Natural killer cell (primary cell): ENCODE measurements at places on chromosomes 13 and 19. TPM values are rescaled to one million over a fixed set of nuclear protein-coding genes. Genes with fewer than 3 reads are reported as not detected.

DNA sequence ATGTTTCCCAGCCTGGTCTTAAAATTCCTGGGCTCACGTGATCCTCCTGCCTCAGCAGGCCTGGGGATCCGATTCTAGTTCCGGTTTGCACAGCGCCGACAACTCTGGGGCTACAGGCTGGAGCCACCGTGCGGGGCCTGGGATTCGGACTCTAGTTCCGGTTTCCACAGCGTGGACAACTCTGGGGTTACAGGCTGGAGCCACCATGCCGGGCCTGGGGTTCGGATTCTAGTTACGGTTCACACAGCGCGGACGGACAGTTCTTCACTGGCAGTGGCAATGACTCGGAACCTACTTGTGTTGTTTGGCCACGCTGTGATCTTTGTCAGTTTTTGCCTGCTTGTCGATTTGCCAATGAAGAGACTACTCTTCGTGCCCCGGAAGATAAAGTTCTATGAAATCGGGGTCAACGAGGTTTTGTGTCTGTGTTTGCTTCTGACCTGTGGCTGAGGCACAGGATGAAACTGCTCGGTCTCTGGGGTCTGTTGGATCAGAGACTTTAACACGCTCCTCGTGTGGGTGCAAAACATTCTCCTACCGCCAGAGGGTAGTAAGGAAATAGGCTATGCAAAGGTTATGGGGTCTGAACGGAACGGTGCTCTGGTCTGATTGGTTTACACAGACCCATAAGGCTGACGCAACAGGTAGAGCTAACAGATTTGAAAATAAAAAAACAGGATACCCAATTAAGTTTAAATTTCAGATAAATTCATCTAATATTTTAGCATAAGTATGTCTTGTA is 12.1 kb upstream of the ZSCAN1 start:
- peak; percentile 68 for DNase-seq
- no peaks in the 10 kb centered on the region for H3K27me3 ChIP-seq
- H3K27ac ChIP-seq: no peak overlapping the region
- no peaks in the 10 kb centered on the region for H3K4me1 ChIP-seq

GRCh38 chr19:12766051-12766521 is 9.3 kb downstream of the HOOK2 start:
- no peak overlapping the region for H3K27ac ChIP-seq
- DNase-seq: peak; percentile 80
- H3K27me3 ChIP-seq: no peaks in the 10 kb centered on the region
- no peak overlapping the region for H3K4me3 ChIP-seq

GRCh38 chr13:40313269-40314200 is 352.9 kb downstream of the FOXO1 start:
- no peaks in the 10 kb centered on the region for H3K4me1 ChIP-seq
- H3K4me3 ChIP-seq: no peak overlapping the region
- no peak for DNase-seq
- no peak overlapping the region for H3K27ac ChIP-seq
- no peaks in the 10 kb centered on the region for H3K27me3 ChIP-seq

- H3K27me3 ChIP-seq: peaks cover 2% of the 10 kb centered on the region
- DNase-seq: no peak
- no peak overlapping the region for H3K4me3 ChIP-seq
- no peaks in the 10 kb centered on the region for H3K4me1 ChIP-seq
- H3K36me3 ChIP-seq: no peaks in the 10 kb centered on the region
- no peak overlapping the region for H3K27ac ChIP-seq
Measured at GRCh38 chr13:51096131-51096530, 14.9 kb downstream of the C13orf42 start.

DNA sequence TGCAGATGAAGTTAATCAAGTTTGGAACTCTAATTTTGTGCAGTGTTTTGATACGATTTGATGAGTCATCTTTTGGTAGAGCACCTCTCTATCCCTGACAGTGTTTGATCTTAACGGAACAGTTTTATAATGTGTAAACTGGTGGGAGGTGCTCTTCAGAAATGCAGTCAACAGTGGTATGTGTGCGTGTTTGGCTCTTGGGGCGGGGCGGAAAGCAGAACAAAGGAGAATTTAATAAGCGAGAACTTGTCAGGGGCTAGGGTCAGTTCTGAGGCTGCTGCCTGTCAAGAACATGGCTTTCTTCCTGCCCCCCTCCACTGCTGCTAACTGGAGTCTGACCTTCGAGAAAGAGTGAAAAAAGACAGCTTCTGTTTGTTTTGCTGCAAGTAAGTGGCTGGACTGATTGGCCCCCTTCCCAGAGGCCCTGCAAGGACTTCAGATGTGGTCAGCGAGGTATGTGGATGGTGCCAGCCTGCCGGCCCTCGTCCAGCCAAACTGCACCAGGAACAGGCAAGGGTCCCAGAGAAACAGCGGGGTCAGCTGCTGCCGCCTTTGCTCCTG is 40.8 kb downstream of the BBC3 start:
- H3K4me3 ChIP-seq: no peak overlapping the region
- no peak overlapping the region for H3K27ac ChIP-seq
- no peaks in the 10 kb centered on the region for H3K27me3 ChIP-seq
- peaks cover 3% of the 10 kb centered on the region for H3K36me3 ChIP-seq
- H3K4me1 ChIP-seq: peaks cover 19% of the 10 kb centered on the region

DNA sequence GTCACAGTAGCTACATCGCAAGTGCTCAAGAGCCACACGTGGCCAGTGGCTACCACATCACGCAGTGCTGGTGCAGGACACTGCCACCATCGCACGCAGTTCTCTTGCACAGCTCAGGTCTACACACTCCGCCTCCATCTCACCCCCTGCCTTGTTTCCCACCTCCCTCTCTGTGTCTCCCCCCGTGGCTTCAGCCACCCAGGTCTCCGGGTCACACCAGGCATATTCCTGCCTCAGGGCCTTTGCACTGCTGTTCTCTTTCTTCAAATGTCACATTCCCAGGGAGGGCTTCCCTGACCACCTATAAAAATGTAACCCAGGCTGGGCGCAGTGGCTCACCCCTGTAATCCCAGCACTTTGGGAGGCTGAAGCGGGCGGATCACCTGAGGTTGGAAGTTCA is 10.6 kb downstream of the CCDC8 start:
- H3K27ac ChIP-seq: no peak overlapping the region
- H3K4me1 ChIP-seq: peaks cover 27% of the 10 kb centered on the region
- H3K4me3 ChIP-seq: no peak overlapping the region
- DNase-seq: no peak
- H3K36me3 ChIP-seq: no peaks in the 10 kb centered on the region

DNA sequence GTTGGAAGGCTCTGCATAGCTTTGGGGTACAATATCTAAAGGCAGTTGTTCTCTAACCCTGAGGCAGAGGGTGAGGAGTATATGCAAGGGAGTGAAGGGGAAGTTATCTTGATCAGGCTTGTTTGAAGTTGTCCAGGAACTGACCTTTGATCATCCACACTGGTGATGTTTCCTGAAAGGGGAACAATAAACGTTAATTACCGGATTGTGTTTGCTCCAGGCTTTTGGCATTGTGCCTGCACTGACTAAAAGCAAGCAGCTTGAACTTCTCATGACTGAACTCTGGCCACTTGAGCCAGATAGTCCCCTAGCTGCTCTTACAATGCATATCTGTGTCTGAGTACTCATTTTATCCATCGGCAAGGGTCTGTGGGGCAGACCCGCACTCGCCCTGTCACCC is 27.0 kb upstream of the ZNF726 start:
- no peak for DNase-seq
- no peaks in the 10 kb centered on the region for H3K4me1 ChIP-seq
- H3K4me3 ChIP-seq: no peak overlapping the region
- H3K36me3 ChIP-seq: no peaks in the 10 kb centered on the region
- H3K27me3 ChIP-seq: no peaks in the 10 kb centered on the region
- no peak overlapping the region for H3K27ac ChIP-seq

DNA sequence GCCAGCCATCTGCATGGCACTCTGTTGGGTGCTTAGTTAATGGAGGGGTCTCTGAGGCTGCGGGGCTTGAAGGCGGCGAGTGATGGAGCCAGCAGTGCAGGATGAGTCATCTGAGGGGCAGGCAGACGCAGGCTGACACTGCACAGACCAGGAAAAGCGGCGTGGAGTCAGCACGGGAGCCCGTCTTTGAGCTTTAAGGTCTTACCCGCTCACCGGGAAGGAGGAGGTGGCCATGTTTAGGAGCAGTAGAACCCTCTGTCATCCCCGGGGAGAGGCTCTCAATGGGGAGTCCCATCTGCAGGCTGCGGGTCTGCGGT is 13.1 kb downstream of the NAXD start:
- H3K4me1 ChIP-seq: peaks cover 12% of the 10 kb centered on the region
- no peak overlapping the region for H3K4me3 ChIP-seq
- no peak overlapping the region for H3K27ac ChIP-seq
- no peaks in the 10 kb centered on the region for H3K27me3 ChIP-seq
- no peak for DNase-seq

DNA sequence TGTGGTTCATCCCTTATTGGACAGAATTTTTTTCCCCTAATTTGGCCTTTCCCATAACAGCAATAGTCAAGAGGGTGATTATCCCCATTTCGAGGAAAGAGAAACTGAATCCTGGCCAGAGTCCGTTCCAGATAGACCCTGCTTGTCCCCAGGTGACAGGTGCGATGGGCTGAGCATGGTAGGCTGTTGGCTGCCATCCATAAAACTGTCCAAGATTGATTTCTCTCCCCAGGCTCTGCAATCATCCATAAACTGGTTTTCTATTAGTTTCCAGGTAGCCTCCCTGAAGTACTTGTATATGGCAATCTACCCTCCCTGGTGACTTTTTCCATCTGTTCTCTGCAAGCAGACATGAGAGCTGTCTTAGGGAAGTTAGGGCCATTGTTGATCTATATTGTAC is 25.4 kb downstream of the SERP2 start:
- H3K4me1 ChIP-seq: no peaks in the 10 kb centered on the region
- H3K36me3 ChIP-seq: no peaks in the 10 kb centered on the region
- DNase-seq: no peak
- no peak overlapping the region for H3K4me3 ChIP-seq

DNA sequence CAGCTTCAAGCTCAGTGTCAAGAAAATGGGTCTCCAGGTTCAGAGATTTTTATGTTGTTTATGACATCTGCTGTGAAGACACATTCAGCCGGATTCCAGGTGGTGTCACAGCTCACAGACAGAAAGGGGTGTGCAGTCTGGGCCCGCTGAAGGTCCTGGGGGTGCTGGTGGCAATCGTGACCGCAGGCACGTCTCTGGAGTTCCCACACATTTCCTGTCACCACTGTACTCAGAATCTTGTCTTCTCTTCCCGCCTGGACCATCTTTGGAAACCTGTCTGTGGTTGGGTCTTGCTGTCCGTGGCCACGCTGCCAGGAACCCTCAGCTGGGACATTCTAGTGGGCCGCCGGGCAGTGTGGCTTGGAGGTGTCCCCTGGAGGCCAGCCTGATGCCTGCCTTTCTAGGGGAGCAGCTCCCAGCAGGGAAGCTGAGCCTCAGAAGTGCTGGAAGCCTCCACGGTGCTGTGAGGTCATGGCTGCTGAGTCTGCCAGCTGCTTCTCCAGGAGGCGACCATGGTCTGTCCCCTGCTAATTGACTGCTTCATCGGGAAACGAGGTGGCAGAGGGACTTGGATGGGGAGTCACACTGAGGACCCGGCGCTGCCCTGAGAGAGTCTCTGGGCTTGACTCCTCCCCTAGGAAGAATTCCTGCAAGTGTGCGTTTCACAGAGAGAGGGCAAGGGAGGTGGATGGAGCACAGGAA is 3.7 kb downstream of the TEX29 start:
- no peak for DNase-seq
- no peaks in the 10 kb centered on the region for H3K27me3 ChIP-seq
- no peak overlapping the region for H3K27ac ChIP-seq

DNA sequence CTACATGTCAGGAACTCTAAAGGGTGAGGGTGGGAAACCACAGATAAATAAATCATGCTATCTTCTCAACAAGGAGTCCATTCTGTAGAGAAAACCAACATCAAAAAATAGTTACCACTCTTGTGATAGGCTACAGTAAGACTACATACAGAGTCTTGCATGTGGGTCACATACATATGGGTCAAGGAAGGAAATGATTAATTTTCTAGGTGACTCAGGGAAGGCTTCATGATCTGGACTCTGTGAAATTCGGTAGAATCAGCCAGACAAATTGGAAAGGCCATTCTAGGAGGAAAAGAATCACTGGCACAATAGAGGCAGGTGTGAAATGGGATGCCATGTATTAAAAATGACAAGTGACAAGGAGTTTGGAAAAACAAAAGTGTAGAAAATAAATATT is 638.9 kb downstream of the LIG4 start:
- no peak overlapping the region for H3K27ac ChIP-seq
- no peaks in the 10 kb centered on the region for H3K36me3 ChIP-seq
- no peaks in the 10 kb centered on the region for H3K4me1 ChIP-seq
- H3K27me3 ChIP-seq: no peaks in the 10 kb centered on the region
- H3K4me3 ChIP-seq: no peak overlapping the region

- no peak for DNase-seq
- H3K4me3 ChIP-seq: no peak overlapping the region
- H3K27ac ChIP-seq: peak overlapping the region; percentile 47
- peaks cover 38% of the 10 kb centered on the region for H3K36me3 ChIP-seq
- peaks cover 84% of the 10 kb centered on the region for H3K4me1 ChIP-seq
Measured at GRCh38 chr13:114049026-114049425, 75.2 kb upstream of the C13orf46 start.

- no peaks in the 10 kb centered on the region for H3K4me1 ChIP-seq
- no peak overlapping the region for H3K27ac ChIP-seq
- DNase-seq: no peak
- no peaks in the 10 kb centered on the region for H3K36me3 ChIP-seq
- H3K4me3 ChIP-seq: no peak overlapping the region
- H3K27me3 ChIP-seq: no peaks in the 10 kb centered on the region
Measured at GRCh38 chr13:78868991-78869390, 210.0 kb upstream of the OBI1 start.

DNA sequence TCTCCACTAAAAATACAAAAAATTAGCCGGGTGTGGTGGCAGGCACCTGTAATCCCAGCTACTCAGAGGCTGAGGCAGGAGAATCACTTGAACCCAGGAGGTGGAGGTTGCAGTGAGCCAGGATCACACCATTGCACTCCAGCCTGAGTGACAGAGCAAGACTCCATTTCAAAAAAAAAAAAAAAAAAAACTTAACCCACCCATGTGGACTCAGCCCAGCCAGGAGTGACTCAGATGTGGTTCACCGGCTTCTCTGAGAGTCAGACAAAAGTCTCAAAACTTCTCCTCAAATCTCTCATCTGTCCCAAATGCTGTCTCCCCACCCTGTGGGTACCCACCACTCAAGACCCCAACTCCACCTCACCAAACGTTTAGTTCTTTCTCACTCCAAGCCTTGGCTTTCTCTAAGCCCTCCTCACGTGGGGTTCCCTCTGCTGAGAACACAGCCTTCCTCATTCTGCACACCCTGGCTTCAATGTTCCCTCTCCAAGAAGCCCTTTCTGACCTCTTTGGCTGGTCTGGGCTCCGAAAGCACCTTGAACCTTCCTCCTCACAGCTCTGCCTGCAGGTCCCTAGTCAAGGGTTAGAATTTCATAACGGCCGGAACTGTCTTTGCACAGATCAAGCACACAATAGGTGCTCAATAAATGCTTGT is 11.1 kb upstream of the RAB3A start:
- no peak for DNase-seq
- H3K4me1 ChIP-seq: no peaks in the 10 kb centered on the region
- H3K4me3 ChIP-seq: no peak overlapping the region
- H3K27ac ChIP-seq: no peak overlapping the region

GPC5 gene
- total RNA-seq: not detected

ZNF66 gene
- total RNA-seq: 7.7 TPM

UCHL3 gene
- total RNA-seq: 23.1 TPM

SIAH3 gene
- not detected for total RNA-seq

LRRC63 gene
- 0.40 TPM for total RNA-seq

RELB gene
- 119 TPM for total RNA-seq

RASAL3 gene
- total RNA-seq: 224 TPM

CCL25 gene
- total RNA-seq: not detected

MEIOSIN gene
- not detected for total RNA-seq
